ENCODE measurements at places on chromosomes 12 and 14.

DNA sequence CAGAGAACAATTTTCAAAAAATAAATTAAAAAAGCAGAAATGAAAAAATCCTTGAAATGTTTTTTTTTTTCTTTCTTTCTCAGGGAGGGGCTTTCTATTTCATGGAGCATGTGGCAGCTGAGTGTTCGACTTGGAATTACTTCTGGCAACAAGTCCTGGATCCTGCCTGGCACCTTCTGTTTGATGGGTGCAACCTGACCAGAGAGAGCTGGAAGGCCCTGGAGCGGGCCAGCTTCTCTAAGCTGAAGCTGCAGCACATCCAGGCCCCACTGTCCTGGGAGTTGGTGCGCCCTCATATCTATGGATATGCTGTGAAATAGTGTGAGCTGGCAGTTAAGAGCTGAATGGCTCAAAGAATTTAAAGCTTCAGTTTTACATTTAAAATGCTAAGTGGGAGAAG, 22.5 kb upstream of the HIGD1C start:
- no peak for DNase-seq

DNA sequence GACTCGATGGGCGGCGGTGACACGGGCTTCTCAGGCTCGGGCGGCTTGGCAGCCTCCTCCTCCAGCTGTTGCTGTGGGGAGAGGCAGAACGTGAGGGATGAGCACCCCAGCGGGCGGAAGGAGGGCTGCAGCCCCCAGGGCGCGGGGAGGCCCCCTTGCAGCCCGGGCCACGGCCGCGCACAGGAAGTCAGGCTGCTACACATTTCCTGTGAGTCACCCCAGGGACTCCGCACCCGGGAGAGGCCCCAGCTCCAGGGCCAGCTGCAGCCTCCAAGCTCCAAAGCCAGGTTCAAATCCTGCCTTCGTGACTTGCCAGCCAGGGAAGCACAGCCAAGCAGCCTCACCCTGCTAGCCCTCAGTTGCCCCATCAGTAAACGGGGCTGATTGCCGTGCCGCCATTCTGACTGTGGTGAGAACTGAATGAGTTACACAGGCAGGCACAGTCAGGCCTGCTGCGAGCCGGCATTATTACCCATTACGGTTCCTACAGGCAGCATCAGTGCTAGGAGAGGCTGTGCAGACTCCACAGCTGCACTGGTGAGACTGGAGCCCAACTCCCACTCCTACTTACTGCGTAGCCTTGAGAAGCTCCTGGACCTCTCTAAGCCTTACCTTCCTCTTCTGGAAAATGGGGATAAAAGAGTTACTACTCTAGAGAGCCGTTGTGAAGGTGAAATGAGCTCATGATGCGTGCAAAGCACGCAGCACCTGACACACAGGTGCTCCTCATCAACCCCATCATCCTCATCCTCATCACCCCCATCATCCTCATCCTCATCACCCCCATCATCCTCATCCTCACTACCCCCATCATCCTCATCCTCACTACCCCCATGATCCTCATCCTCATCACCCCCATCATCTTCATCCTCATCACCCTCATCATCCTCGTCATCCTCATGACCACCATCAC, 100.9 kb downstream of the NCOR2 start:
- no peak for DNase-seq

DNA sequence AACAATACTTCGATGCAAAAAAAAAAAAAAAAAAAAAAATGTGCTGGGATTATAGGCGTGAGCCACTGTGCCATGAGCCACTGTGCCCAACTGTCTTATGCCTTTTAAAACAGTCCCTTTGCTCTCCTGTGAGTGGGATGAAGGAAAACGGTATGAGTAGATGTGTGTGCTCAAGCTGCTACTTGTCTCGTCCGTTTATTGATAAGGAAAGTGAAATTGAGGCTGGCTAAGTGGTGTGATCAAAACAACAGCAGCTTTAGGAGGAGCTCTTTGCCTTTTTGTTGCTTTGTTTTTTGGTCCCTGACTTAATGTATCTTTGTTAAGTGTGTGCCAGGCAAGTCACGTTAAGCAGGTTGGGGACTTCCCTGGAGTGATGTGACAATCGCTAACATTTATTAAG, 275.9 kb downstream of the TMEM132C start:
- no peak for DNase-seq

DNA sequence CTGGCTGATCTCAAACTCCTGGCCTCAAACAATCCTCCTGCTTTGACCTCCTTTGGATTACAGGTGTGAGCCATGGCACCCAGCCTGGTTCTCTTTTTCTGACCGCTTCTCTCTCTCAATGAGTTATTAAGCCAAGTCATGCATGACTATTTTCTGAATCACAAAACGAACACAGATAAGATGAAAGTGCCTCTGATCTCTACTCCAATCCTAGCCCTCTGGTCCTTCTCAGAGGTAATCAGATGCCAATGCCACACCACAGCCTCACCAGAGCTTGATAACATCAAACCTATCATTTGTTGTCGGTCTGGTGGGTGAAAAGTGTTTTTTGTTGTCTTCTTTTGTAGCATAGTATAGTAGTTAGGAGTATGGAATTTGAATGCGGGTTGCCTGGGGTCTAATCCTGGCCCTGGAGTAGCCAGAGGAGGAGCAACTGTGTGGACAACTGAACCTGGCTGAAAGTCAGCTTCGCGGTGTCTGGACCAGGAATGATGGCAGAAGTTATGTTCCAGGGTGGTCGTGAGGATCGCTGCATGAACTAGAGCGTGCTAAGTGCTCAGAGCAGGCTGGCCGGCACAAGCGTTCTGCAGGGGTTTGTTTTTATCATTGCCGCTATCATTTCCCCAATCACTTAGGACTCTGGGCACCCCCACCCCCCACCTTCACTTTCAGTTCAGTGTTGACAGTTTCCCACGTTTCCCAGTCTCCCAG, 77.9 kb downstream of the SPRING1 start:
- DNase-seq, result peak; percentile 43
